SK-MEL-5 (cell line): ENCODE measurements at places on chromosomes 5 and 9. TPM values are rescaled to one million over a fixed set of nuclear protein-coding genes. Genes with fewer than 3 reads are reported as not detected.

The DMRTA1 gene
- total RNA-seq = not detected in 2 replicates

The PLPP7 gene
- total RNA-seq = 1.1 and 2.0 TPM in 2 replicates

The ZNF367 gene
- total RNA-seq = 9.9 and 11.4 TPM in 2 replicates

The MAPK9 gene
- total RNA-seq = 12.8 and 16.0 TPM in 2 replicates

DNA sequence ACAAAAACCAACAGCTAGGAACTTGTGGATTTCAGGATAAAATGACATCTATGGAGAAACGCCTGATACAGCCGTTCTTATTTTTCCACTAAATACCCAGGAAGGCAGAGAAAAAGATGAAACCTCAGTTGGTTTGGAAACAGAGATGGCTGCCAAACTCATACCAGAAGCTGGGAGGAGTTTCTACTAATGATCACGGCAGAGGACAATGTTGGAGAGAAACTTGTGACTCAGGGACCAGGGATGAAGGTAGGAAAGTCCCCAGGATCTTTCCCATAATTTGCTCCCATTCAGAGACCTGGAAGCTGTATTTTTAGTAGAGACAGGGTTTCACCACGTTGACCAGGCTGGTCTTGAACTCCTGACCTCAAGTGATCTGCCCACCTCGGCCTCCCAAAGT lies 187.1 kb upstream of the IER5L start:
- no peak for DNase-seq

DNA sequence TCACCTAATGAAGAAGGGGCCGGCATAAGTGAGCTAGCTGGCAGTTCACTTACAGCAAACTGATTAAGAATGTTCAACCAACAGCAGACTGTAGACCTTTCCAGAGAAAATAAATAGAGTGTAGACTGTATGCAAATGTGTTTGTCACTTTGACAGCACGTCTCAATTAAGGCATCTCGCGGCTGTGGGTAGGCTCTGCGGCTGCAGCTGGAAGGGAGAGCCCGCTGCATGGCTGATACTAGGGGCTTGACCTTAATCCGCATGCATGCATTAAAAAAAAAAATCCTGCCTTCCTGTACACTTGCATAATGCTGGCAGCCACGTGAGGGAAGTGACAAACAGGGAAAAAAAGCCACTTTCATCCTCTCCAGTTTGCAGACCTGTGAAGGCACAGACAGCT lies 82.3 kb downstream of the CRB2 start:
- no peak for DNase-seq

DNA sequence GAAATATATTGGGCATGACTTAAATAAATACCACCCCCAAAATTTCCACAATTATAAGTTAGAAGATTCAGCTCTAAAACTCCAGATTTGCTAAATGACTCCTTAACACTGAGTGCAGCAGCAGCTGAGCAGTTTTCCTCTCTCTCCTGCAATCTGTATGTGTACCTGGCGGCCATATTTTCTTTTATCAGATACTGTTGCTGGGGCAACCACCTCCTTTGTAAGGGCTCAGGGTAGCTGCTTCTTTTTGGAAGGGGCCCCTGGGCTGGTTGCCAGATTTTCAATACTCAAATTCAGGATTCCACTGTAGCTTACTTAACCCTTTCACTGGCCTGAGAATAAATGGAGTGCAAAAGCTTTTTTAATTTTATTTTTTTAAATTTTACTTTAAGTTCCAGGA lies 197.0 kb downstream of the TAF11L14 start:
- no peak for DNase-seq

DNA sequence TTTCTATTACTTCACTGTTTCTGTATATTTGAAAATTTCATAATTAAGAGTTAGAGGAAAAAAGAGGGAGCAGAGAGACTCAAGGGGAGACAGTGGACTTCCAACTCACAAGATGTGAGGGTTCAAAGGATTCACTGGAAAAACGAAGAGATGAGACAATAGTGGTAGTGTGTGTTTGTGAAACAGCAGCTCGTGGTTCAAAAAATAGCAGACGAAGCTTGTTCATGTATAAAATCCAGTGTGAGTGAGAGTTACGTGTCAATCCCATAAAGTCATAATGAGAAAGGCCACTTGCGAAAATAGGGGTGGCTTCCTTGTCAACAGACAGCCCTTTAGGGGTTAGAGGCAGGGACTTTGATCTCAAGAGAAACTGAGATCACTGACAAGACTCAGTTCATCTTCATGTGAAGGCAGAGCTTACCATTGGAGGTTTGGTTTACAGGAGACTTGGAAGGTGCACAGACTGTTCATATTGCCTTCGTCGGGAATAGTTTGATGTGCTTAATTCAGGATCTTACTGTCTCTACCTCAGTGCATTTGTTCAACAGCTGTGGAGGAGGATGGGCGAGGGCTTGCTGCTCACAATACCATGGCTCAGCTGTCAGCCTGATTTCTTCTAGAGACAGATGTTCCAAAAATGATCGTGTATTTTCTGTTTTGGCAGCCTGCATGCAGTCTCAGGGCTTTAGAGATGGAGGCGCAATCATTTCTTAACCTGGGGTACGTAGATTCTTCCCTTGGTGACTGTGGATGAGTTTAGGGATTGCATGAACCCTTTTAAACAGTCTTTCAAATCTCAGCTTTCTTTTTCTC lies 105.7 kb upstream of the KLF9 start:
- peak; percentile 65 for DNase-seq

DNA sequence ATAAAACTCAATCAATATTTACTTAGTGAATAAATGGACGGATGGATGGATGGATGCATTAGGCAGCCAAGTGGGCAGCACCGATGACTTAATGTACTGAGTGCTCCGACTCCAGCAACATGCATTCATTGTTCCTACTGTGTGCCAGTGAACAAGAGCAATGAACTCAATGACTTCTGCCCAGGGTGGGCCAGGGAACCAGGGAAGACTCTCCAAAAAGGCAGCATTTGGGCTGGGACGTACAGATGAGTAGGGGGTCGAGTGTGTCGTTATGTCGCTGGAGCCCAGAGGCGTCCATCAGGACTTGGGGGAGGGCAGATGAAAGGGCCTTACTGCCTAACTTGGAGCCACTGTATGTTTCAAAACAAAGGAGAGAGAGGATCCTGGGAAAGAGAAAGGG lies 126.4 kb downstream of the KCNIP1 start:
- no peak for DNase-seq

- DNase-seq = peak; percentile 77
These were observed 28.7 kb downstream of the DNAJC21 start for GRCh38 chr5:34957857-34958690.

- DNase-seq = no peak
These were observed 45.0 kb downstream of the PRR16 start for GRCh38 chr5:120509053-120509452.

- no peak for DNase-seq
These were observed 63.7 kb downstream of the SHOC1 start for GRCh38 chr9:111730937-111731567.
